Stimulated activated CD4-positive, alpha-beta T cell treated with anti-CD3 and anti-CD28 coated beads, Interleukin-1b, Interleukin-23, amount 100 ng/mL, for 4 hours (primary cell): ENCODE measurements at places on chromosomes 6 and 20.

DNA sequence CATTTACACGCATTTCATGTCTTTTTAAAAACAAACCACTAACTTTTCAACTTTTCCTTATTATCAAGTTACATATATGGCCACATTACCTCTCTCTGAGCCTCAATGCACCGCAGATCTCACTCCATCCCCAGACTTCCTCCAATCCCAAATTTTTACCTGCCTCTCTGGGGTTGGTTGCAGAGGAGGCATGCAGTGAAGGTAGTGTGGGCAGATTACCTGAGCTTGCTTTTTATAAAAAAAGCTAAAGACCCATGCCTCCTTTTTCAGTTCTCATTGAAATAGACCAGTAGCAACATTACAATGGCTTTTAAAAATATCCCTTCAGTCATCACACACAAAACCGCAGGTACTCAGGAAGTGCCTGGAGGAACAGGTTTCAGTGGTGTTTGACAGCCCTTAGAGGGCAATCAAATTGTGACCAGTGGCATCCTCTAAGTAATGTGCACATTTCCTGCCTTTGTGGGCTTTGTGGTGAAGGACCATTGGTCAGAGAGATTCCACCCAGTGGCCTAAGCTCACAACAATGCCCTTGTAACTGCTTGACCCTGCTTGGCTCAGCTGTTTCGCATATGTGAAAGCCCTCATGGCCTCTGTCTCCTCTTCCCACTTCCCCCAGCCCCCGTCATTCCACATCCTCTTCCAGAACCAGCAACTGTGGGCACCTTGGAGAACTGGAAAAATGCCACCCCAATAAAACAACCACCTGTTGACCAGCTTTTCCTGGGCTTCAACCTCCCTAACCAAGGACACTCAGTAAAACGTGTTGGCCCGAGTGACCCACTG is 30.2 kb upstream of the IL17A start:
- DNase-seq: no peak

DNA sequence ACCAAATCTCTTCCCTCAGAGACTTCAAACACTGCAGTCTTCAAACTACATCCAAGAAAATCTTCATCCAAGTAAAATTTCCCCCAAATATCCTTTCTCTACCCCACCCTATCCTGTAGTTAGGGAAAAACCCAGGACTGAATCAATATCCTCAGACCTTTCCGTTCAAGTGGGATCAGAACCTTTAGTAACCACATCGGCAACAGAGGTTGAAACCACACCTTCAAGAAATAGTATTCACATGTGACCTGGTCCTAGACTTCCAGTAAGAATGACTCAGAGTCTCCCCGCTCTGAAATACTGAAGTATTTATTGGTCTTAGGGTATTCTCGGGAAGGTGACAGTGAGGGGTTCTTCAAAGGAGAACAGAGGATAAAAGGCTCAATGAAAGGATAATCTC is 8.7 kb downstream of the HLA-DPA1 start:
- DNase-seq: no peak

- DNase-seq: no peak
Observed at GRCh38 chr20:16261733-16262273, 311.4 kb downstream of the KIF16B start.

DNA sequence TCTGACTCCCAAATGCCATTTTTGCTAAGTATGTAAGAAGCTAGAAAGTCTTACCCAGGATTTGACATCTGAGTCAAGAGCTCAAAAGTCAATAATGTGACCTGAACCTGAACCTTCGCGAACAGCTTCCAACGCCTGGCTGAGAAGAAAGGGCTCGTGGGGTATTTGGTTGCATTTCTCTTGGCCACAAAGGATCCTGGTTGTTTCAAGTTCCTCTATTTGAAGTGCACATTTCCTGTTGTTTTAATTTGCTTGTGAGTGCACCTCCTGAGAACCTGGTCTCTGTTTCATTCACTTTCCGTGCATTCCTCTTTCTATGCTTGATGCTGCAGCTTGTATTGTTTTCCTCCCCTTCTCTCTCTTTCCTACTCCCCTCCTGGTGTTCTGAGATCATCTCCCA is 212.5 kb downstream of the FOXA2 start:
- DNase-seq: no peak

GRCh38 chr20:33793011-33793931 is 17.9 kb upstream of the CHMP4B start:
- no peak for DNase-seq
